ENCODE measurements at places on chromosomes 5 and 9.
A peak's percentile ranks its signal among the peaks of the same experiment; 100 is the strongest.

DNA sequence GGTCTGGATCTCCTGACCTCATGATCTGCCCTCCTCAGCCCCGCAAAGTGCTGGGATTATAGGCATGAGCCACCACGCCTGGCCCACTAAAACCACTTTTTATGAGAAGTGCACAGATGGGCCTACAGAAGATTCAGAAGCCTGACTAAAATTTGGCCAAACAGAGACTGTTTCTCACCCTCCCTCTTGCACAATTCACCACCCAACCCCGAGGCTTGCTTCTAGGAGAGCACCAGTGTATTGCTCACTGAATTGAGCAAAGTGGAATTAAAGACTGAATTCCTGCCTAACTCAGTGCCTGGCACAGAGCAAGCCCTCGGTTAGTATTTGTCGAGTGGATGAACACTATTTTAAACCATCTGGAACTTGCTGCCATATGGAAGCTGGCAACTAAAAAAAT is 3.4 kb upstream of the DCTN4 start:
- no peak for DNase-seq

DNA sequence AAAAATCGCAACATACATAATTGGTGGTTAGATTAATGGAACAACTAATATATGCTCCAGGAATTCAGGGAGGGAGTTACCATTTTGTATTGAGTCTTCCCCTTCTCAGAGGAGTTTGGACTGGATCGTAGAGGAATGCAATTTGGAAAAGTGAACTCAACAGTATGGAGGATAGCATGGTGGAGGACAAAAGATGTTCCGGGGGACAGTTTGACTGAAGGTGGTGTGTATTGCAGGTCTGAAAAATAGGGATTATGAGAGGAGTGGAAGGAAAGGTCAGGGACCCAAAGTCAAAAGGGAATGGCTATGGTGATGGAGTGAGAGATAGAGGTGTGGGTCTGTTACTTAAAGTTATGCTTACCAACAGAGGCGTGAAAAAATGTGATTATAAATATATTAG is 1.5 kb downstream of the DNAJC21 start:
- DNase-seq = no peak

GRCh38 chr5:177113566-177114424 is 19.8 kb upstream of the NSD1 start:
- DNase-seq = peak; percentile 61

DNA sequence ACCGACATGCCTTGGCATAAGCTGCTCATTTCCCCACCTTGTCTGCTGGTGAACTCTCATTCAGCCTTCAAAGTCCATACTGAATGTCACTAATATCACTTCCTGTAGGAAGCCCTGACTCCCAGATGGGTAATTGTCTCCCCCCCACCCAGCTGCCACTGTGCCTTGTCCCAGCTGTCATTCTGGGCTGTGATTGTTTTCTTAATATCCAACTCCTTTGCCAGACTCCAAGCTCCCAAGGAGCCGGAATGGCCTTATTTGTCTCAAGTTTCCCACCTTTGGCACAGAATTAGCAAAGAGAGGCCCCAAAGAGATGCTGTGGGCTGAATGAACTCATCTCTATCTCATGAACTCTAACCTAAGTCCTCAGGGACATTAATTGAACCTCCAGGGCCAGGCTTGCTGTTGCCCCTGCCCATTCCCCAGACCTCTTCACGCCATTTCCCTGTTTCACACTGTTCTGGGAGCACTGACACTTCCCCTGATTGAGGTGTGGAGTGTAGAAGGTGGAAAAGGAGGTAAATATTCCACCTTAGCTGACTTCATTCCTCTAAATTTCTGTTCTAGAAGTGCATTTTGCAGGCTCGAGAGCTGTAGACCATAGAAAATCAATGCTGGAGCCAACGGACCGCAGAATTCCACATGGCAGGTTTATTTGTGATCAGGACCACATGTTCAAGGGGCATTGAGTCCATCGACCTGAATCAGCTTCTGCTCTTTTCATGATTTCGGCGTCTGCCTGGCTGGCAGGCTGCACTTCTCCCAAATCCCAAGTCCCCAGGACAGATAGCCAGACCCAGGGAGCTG is 4.9 kb upstream of the SH3PXD2B start:
- no peak for DNase-seq

DNA sequence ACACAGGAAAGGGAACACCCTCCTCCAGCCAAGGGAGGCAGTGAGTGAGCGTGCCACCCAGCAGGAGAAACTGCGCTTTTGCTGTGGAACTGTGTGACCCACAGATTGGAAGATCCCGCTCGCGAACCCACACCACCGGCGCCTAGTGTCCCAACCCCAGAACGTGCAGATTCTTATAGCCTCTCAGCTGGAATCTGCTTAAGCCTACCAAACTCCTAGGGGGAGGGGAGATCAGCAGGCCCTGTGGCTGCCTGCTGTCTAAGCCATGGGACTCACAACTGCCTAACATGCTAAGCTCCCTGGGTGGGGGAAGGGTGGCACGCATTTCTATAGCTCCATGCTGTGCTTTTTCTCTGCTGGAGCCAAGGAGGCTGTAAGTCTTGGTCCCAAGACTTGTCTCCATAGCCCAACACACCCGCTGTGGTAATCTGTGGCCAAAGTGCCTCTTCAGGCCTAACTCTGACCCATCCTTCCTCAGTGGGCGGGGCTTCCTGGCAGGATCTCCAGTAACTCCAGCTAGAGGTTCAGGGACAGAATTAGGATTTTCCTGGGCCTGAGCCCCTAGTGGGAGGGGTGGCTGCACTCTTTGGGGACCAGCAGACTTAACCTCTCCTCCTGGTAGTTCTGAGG is 485.0 kb downstream of the TAF11L14 start:
- no peak for DNase-seq

DNA sequence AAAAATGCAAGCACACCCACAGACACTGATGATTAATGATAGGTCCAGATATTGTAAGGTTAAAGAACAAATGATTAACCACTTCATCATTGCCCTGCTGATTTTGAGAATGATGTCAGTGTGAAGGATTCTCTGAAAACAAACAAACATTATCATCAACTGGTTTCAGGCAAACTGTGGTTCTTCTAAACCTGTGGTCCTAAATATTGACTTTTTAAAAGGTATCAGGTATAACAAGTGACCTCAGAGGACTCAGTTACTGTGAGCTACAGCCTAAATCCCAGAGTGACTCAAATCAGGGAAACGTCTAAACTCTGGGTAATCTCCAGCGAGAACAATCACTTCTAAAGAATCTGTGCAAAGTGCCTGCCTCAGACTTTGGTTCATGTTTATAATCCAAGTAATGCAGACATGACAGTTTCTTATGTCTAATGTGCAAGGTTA is 172.3 kb upstream of the CDH6 start:
- DNase-seq = no peak
